NCI-H187 (cell line): ENCODE measurements at places on chromosomes 5 and 9.

DNA sequence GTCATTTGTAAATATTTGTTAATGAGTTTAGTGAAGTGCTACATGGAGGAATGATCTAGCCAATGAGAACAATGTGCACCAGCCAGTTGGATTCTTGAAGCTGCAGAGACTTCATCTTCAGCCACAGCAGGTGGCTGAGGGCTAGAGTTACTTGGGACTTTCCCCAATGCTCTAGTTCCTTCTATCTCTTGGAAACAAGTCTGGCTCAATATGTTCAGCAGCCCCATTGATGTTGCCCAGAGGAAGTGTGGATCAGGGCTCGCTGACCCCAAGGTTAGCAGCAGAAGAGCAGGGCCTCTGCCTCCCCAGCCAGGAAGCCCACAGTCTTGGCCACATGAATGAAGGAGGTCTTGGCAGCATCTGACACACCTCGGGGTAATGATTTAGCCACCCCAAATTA is 117.5 kb downstream of the SLC1A3 start:
- DNase-seq: no peak

- DNase-seq: no peak
These were observed 233.5 kb downstream of the FRMD3 start for GRCh38 chr9:83304686-83305085.

- DNase-seq: no peak
These were observed 36.5 kb downstream of the DBH start for GRCh38 chr9:133672503-133673257.

- no peak for DNase-seq
These were observed 204.7 kb downstream of the ARRDC3 start for GRCh38 chr5:91178461-91178860.

- DNase-seq: no peak
These were observed 51.5 kb downstream of the STK32A start for GRCh38 chr5:147286296-147286695.

DNA sequence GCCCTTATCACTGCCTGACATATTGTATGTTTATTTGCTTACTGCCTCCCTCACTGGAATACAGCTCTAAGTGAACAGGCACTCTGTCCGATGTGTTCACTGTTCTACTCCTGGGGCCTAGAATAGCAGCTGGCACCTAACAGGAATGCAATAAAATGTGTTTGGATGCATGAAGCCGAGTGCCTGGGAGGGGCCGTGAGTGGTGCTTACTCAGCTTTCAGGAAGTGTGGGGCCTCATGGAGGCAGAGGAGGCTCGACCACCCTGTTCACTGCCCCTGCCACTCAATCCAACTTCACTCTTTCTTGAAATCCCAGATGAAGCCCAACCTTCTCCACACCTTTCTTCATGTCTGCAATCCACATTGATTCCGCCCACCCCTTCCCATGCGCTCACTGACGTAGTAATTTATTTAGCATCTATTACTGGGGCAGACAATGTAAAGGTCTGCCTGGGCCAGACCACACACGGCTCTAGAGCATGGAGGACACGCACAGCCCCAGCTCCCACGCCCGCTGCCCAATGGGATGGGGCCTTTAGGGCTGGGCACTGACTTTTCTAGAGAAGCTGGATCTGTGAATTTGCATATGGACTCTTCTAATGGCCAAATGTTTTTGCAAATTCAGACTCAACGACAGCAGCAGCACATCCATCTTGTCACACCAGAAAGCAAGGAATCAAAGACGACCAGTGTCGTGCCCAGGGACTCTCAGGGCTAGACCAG is 21.3 kb downstream of the TBC1D9B start:
- DNase-seq: no peak

- no peak for DNase-seq
These were observed 223.6 kb upstream of the SGCD start for GRCh38 chr5:156103155-156103885.

DNA sequence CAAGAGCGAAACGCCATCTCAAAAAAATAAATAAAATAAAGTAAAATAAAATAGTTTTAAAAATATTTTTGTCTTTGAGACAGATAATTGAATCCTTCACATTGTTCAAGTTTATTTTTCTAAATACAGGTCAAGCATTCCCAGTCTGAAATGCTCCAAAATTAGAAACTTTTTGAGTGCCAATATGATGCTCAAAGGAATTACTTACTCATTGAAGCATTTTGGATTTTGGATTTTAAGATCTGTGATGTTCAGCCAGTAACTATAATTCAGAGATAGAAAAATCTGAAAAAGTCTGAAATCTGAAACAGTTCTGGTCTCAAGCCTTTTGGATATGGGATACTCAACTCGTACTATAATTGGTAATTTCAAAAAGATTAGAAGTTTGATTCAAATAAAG is 39.8 kb downstream of the RBM27 start:
- DNase-seq: no peak

- DNase-seq: no peak
These were observed 158.8 kb downstream of the TMEM161B start for GRCh38 chr5:88109818-88110217.

- no peak for DNase-seq
These were observed 196.4 kb upstream of the MSX2 start for GRCh38 chr5:174527916-174528540.

DNA sequence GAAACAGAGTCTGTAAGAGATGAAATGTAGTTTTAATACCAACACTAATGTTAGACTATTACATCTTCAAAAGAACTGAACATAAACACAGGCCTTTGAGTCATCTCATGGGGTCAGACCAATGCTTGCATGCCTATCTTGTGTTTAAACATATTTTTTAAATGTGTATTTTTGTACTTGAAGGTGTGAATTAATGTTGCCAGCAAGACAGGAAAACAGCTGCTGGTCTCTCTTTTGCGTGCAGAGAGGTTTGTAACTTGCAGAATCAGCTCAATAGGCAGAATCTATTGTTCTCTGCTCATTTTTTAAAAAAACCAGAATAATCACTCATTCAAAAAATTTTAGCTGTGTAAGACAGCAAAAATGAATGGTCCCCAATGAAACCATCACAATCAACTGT is 180.2 kb downstream of the ALDH1A1 start:
- no peak for DNase-seq

- DNase-seq: no peak
These were observed 18.8 kb downstream of the SMIM32 start for GRCh38 chr5:136174021-136174659.

DNA sequence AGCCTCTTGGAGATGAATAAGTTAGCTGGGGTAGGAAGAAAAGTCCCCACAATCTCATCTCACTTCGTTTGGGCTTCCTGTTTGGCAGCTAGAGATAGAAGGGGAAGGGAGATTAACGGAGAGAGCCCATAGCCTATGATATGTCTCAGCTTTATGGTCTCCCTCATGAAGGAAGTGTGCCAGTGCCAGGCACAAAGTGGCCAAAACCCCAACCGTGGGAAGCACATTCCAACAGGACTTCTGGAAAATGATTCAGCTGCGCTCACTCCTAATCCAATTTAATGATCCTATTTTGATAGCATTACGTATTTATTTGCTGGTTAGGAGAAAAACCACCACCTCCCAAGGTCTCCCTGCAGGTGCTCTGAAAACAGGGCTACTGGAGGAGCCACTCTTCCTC is 303.1 kb upstream of the CLINT1 start:
- DNase-seq: no peak

DNA sequence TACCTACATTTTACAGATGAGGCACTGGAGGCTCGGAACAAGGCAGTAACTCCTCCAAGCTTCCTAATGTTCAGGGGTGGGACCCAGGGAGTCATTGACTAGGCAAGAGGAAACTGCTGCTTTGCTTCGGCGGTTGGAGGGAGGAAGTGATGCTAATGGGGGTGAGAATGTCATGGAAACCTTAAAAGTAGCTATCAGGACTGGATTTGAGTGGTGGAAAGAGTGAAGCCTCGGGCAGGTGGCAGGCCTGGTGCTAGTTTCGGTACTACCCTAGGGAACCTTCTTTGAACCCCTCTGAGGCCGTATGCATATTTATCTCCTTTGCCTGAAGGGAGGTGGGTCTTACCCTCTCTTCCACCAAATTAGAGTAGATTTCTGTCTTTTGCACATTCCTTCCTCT is 1.6 kb downstream of the BSPRY start:
- DNase-seq: no peak

DNA sequence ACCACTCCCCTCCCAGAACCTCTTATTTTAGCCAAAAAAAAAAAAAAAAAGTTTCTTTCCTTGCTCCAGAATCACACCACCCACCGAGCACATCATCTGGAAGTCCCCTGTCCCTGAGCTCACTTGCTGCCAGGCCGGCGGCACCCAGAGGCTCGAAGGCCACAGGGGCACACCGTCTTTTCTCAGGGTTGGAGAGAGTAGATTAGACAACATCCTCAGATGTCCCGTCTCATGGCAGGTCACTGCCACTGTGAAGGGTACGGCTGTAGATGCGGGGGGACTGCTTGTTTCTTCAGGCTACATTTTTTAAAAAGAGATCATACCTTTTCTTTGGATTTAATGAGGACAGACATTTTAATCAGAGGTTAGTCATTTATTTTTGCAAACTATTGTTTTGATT is 109.0 kb downstream of the MVB12B start:
- no peak for DNase-seq

- no peak for DNase-seq
These were observed 29.9 kb downstream of the TMC1 start for GRCh38 chr9:72551306-72551705.
